ENCODE measurements at places on chromosomes 1 and 21. TPM values are rescaled to one million over a fixed set of nuclear protein-coding genes. Genes with fewer than 3 reads are reported as not detected.

MOV10 gene
- 61.0 TPM for total RNA-seq

RAP1GAP gene
- total RNA-seq, result 0.16 TPM

IL19 gene
- not detected for total RNA-seq

NGF gene
- total RNA-seq, result 30.6 TPM

CA14 gene
- not detected for total RNA-seq

FCRL4 gene
- not detected for total RNA-seq

FAM72A gene
- 2.3 TPM for total RNA-seq

CLEC20A gene
- not detected for total RNA-seq

TMEM269 gene
- under 0.01 TPM for total RNA-seq

NBPF4 gene
- total RNA-seq, result not detected

SLC6A9 gene
- 16.0 TPM for total RNA-seq

C1orf116 gene
- total RNA-seq, result 0.16 TPM

C1orf94 gene
- total RNA-seq, result under 0.01 TPM

CDK18 gene
- total RNA-seq, result 2.6 TPM
